Midbrain (tissue), 1 donor: ENCODE measurements at places on chromosomes 1 and 21.

DNA sequence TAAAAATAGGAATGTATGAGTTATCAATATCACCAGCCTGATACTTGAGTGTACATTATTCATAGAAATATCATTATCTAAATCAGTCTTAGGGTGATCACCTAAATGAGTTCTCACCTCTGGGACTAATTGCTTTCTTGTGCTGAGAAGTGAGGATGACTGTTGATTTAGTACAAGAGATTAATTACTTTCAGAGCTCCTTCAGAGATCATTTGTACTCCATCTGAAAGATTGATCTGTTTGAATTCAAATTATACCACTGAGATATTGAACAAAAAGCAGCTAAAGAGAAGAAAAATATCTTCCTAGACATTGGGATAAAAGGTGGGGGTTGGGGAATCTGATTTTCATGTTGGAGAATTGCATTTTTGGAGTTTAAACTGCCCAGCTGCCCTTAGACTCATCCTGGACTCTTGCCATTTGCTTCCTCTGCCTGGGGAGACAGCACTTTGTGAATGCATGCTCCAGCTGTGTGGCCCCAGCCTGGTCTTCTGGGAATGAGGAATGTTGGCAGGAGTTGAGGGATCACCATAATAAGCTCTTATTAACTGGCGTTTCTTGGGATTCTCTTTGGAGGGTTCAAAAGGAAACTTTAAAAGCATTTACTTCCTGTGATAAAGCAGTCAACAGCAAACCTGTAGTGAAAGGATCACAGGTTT lies 19.7 kb upstream of the PGBD2 start:
- no peak for DNase-seq

DNA sequence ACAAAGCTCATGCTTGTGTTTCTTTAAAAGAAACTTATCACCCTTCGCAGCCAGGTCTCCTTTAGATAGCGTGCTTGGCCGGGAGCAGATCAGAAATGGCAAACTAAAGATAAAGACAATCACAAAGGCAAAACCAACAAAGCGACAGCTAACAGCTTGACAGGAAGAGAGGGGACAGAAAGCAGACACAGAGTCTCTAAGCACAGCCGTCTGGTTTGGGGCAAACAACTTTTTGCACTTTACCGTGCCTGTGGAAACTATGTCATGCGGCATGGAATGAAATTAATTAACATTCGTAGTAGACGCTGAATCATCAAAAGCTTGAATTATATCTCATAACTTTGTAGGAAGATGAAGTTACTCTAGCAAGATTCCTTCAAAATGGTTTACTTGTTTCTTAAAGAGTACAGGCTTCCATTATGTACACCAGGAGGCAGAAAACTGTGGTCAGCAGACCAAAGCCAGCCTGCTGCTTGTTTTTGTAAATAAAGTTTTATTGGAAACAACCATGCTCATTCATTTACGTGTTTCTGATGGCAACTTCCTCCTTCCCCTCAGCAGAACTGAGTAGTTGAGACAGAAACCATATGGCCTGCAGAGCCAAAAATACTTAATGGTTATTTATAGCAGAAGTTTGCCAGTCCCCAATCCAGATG lies 183.2 kb downstream of the KIF26B start:
- DNase-seq, result no peak

- DNase-seq, result no peak
Observed at GRCh38 chr1:15196807-15197530, 43.4 kb downstream of the TMEM51 start.

DNA sequence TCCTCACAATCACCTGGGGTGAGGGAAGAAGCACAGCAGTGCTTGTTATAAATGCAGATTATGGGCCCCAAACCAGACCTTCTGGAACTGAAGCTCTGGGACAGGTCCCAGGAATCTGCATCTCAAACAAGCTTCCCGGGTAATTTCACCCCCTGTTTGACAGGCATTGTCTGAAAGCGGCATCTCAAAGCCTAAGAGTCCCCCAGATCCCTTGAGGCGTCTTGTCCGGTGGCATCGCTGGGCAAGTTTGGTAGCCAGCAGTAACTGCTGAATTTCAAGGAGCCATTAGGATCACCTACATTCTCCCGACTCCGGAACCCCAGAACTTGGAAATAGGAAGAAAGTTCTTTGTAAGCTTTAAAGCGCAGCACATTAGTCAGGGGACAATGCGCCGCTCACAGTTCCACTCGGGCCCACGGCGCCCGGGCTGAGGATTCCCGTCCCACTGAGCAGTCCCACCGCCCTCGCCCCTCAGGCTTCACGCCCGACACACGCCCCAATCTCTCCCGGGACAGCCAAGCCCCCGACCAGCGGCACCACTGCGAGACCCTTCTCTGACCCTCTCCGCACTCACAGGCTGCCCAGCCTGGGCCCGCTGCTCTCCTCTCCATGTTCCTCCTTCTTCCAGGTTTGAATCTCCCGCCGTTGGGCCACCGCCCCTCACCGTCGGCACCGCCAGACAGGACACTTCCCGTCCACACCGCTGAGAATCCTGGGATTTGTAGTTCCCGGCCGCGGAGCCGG lies at the start of gene IQGAP3:
IQGAP3 (minus strand) TSS at position 647 of the 744 bp plus-strand sequence; CDS start at position 611, 36 bp downstream.
- DNase-seq, result peak; percentile 68

DNA sequence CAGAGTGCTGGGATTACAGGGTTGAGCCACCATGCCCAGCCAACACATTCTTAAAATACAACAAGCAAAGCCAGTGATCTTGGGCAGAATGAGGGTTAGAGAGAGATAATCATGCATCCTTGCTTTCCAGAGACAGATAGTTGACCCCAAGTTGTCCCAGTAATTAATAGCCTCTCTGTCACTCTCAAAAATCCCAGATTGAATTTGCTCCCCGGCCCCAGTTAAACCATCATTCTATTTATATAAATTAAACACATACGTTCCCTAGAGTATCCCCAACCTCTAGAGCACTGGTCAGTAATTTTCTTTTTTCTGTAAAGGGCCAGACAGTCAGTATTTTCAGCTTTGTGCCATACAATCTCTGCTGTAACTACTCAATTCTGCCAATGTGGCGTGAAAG lies 16.4 kb upstream of the TARDBP start:
- DNase-seq, result no peak

DNA sequence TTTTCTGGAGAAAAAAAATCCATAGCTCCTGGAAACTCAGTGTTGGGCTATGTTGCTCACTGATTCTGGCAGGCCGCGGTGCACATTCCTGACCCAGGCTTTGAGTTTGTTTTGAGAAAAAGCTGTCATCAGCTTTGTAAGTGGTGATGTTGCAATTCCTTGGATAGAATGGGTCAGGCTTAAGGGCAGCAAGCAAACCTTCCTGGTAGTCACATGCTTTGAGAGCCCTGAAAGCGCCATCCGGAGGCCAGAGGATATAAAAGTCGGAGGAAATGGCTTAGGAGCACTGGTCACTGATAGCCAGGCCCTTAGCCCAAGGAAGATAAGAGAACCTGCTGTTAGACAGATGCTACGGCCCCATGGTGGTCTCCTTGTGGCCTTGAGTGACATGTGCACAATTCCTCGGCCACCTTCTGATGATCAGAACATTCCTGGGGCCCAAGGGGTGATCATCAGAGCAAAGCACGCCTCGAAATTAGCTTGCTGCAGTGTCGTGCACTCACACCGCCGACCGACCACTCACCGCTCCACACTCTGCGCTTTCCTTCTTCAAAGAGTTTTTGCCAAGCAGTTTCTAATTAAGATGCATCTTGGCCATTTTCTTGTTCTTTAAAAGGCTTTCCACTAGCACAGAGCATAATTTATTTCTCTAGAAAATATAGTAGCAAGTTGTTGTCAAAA lies 78.6 kb downstream of the MAN1C1 start:
- peak; percentile 48 for DNase-seq

- DNase-seq, result no peak
Observed at GRCh38 chr1:9028921-9029705, 2.9 kb upstream of the SLC2A7 start.

DNA sequence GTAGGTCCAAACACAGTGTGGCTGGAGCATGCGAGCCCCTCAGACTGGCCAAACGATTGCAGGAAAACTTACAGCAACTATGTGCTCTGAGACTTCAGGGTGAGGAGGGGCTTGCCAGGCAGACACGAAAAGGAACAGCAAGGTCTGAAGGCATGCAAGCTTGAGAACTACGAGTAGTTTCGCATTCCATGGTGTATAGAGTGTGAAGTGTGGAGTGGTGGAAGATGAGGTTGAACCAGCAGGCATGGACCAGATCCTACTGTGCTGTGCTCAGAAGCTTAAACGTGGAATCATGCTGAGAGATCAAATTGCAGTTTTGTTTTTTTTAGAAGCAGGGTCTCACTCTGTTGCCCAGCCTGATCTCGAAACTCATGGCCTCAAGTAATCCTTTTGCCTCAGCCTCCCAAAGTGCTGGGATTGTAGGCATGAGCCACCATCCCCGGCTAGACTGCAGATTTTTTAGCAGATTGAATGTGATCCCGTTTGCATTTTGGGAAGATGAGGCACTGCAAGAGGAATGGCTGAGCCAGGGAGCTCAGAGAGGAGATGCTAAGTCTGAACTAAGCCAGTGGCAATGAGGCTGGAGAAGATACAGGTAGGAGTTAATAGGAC lies 5.1 kb upstream of the TFAP2E start:
- no peak for DNase-seq

- DNase-seq, result no peak
Observed at GRCh38 chr1:32765570-32766327, 51.4 kb downstream of the YARS1 start.

GRCh38 chr1:48744032-48744431 lies 32.7 kb downstream of the BEND5 start:
- DNase-seq, result no peak

DNA sequence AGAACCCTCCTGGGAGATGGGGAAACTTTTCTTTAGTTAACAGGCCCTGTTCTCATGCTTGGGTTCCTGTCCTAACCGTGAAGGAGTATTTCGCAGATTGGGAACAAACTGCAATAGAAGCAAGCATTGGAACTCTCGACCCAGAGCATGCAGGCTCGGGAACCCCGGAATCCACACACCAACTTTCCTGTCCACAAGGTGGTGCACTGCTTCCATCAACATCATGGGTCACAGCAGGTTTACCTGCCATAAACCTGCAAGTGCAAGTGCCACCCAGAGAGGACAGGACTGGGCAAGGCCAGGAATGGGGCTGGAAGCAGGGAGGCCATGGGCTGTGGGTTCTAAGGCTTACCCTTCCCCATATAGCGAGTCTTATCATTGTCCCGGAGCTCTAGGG lies 6.9 kb downstream of the ENO1 start:
- DNase-seq, result no peak

- DNase-seq, result no peak
Observed at GRCh38 chr1:211925016-211925415, 94.5 kb upstream of the LPGAT1 start.
